ENCODE measurements at places on chromosomes 1 and 21.
A peak's percentile ranks its signal among the peaks of the same experiment; 100 is the strongest.

- DNase-seq = peak; percentile 28
Observed at GRCh38 chr21:30839304-30839703, 9.7 kb upstream of the KRTAP7-1 start.

- DNase-seq = no peak
Observed at GRCh38 chr1:103477101-103477500, 48.4 kb upstream of the RNPC3 start.

DNA sequence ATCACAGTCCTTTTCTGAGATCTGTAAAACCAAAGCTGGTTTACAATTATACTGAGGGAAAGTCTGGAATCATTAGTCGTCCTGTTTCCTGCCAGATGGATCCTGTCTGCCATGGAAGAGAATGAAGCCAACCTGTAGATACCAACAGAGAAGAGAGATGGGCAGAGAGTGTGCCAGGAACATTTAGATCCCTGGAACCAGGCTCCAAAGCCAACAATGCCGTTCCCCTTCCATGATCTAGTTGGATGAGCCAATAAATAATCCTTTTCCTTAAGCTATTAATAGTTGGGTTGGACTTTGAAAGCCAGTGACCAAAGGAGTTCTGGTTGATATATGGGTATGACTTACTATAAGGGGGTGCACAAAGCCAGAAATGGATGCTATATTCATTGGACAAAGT, 15.0 kb downstream of the CAPN8 start:
- no peak for DNase-seq

DNA sequence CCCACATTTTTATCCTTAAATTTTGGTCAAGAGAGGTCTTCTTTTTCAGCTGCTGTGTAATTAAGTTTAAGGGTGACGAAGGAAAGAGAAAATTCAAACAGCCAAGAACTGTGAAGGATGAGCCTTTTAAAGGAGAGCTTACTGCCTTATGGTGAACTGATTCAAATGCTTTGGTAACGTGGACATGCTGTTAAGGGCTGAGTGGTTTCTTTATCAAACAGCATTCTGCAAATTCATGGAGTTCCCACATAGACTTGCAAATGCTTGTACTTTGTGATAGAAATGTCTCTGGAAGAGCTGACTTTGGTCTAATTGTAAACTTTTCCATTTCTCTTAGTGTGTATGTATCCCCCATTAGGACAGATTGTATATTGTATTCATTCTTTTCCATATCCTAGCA, 93.8 kb downstream of the CHD1L start:
- DNase-seq = no peak

DNA sequence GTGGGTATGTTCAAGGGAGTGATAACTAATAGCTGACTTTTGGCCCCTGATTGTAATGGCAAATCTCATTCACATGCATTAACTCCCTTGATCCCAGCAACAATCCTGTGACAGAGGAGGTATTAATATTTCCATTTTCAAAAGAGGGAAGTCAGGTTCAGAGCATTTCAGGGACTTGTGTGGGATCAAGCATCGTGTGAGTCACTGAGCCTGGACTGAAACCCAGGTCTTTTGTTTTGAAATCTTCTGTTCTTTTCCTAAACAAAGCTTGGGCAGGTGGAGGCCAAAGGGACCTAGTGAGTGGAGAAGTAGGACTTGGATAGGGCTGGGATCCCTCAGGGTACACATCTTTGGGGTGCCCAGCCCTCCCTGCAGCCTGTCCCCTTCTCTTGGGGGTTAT, 37.9 kb downstream of the ETNK2 start:
- DNase-seq = no peak

- DNase-seq = peak; percentile 23
Observed at GRCh38 chr1:46615735-46616134, 876 bp downstream of the MOB3C start.

- peak; percentile 81 for DNase-seq
Observed at GRCh38 chr1:29793101-29793546, 556.8 kb downstream of the PTPRU start.

DNA sequence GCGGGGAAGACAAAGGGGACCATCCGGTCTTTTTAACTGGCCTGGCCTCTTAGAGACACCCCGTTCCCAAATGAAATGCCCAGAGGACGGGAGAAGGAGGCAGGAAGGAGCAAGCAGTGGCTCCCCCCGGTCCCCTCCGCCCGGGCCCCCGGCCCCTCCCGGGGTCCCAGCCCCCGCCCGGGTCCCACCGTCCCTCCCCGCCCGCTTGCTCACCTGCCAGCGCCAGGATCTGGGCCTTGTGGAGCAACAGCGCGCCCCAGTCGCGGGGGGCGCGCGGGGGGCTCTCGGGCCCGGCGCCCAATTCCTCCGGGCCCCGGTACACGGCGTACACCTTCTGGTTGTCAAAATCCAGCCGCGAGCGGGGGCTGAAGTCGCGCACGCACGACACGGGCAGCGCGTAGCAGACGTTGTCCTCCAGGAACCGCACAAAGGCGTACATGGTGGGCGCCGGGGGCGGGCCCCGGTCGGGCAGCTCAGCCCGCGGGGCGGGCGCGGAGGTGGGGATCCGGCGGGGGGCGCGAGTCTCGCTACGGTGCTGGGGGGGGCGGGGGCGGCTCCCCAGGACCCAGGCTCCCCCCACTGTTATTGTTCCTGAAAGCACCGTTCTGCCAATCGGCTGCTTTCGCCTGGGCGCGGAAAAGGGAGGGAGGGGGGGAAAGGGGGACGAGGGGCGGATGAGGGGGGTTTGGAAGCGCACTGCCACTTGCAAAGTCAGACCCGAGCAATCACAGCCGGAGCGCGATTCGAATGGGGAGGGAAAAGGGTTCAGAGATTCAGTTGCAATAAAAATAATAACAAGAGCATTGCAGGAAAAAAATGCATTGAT, at the start of gene BEND5:
Gene BEND5, minus strand, starts transcription at position 499 of the 826 bp plus-strand sequence. Its CDS starts 60 bp downstream, at position 439.
- DNase-seq = peak; percentile 29

DNA sequence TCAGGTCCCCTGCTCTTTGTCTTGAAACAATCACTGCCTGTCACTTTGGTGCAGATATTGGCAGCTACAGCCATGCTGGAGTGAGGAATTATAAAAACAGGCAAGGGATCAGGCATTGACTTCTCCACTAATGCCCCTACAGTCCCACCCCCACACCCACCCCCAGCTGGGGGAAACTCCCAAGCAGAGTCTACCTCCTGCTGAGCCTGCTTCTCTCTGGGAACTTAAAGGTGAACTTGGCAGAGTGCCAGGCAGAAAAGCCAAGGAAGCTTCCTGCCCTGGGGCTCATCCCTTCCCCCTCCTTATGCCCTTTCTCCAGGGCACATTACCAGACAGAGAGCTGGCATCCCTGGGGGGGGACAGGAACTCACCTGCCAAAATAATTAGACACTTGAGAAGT, 6.7 kb downstream of the NCMAP start:
- DNase-seq = no peak

DNA sequence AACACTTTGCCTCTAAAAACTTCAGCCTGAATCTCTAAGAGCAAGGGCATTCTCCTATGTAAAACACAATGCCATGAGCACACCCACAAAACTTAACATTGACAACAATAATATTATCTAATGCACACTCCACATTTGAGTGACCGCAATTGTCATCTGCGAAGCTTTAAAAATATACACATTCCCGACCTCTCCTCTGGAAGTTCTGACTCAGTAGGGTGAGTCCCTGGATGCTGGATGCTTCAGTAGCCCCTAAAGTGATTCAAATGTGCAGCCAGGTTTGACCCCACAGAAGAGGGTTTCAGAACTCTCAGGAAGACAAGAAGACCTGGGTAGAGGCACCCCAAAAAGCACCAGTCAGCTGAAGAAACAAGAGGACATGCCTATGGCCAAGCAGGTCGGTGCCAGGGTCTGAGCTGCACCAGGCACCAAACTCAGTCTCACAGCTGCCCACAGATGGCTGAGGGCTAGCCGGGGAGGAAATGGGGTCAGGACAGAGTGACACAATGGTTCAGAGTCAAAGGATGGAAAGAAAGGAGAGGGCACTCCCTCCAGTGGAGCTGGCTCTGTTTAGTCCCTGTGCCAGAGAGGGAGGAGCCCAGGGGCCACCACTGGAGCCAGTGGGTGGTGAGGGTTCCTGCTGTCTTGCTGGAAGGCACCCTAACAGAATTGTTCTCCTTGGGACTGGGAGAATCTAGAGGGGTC, 17.4 kb downstream of the PIK3C2B start:
- DNase-seq = no peak

DNA sequence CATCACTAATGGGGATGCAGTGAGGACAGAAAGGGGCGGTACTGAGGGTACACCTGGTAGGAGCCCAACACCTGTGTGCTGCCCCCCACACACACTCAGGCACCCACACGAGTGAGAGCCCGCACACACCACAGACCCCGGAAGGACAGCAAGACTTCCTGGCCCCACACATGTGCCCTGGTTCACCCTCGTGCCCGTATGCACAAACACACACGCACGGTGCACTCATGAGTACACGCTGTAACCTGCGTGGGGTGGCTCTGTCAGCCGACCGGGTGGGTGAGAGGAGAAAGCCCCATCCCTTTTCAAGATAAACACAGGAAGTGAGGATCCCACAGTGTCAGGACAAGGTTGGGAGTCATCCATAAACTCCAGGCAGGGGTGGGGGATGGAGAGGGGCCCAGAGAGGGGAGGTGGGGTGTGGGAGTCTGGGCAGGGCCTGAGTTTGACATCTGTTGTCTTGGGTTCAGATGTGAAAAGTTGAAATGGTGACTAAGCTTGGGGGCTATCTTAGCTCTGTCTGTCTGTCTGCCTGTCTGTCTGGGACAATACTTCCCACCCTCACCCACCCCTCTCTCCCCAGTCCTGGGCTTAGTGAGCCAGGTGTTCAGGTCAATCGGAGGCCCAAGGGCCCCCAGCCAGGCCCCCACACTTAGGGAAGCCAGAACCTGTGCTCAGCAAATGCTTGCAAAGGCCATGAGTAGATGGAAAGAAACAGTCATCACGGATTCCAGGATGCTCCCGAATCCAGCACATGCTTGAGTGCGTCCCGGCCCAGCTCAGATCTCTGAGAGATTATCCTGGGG, 119.8 kb upstream of the ZBTB40 start:
- no peak for DNase-seq

DNA sequence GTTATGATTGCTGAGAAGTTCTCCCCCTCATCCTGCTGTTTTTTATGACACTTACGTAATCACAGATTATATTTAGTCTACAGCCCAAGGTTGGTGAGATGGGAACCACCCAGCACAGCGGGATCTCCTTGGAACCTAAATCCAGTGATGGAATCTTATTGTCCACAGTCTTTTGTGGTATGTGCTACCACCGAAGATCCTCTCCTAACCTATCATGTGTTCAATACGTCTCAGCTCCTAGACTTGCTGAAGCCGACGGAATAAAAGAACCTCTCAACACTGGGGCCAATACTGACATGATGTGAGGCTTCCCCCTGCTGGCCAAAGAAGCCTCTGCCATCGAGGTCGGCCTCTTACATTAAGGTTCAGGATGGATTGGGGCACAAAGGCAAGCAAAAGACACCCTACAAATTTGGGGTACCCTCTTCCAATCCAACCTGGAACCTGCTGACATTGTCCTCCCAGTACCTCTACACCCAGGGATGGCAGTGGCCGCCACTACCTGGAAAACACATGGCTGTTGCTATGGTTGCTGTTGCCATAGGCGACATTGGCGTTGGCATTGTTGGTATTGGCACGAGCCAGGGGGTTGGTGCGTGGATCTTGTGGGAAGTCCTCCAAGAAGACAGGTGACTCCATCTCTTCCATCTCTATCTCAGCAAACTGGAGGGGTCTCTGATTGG, 19.4 kb upstream of the KIF21B start:
- DNase-seq = peak; percentile 76

- DNase-seq = no peak
Observed at GRCh38 chr1:14245954-14246353, 352.5 kb upstream of the KAZN start.

Data from activated CD4-positive, alpha-beta T cell treated with anti-CD3 and anti-CD28 coated beads, Interleukin-2, amount 50 U/mL, for 48 hours (primary cell).